Progenitor cell of endocrine pancreas (in vitro differentiated cells): ENCODE measurements at places on chromosomes 6 and 20. TPM values are rescaled to one million over a fixed set of nuclear protein-coding genes. Genes with fewer than 3 reads are reported as not detected.

DNA sequence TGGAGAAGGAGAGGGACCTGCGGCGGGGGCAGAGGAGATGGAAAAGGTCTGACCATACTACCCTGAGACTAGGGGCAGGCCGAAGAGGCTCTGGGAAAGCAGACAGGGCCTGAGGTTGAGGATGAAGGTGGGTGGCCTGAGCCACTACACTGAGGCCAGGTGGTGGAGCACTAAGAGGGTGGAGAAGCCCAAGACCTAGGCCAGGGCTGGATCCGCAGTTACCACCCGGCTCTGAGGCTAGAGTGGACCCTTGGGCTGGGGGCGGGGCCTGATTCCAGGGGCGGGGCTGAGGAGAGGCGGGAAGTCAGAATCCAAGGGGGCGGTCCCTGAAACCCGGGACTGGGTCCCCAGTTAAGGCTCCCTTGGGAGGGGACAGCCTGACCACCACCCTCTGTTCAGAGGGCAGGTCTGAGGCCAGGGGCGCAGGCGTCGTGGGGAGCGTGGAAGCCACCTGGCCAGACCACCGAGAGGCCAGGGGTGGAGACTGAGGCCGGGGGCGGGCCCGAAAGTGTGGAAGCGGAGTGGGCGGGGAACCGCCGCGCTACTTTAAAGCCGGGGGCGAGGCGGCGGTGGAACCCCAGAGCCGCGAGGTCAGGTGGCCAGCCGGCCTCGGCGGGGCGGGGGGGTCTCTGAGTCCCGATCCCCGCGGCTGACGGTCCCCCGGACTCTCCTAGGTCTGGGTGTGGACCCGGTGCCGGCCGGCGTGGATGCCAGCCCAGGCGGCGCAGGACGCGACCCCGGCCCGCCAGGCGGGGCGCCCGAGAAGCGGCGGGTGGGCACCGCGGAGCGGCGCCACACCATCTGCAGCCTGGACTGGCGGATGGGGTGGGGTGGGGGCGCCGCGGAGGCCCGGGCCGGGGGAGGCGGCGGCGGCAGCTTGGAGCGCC, 8.3 kb downstream of the CCM2L start:
- DNase-seq = peak; percentile 96

DNA sequence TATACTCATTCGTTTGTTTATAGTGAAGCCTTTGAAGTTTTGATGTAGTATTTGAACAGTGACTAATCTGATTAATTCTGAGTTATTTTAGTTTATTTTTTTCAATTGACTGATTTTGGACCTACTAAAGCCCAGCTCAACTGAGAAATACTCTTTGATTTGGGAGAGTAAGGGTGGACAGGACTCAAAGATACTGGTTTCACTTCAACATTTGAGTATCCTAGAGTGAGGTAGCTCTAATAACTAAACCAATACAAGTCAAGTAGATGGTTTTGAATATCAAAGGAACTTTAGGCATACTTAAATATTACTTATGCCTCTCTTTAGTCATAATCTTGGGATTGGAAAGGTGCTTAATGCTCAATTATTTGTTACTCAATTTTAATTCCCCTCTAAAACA, 65.6 kb downstream of the ZNF292 start:
- no peak for DNase-seq

DNA sequence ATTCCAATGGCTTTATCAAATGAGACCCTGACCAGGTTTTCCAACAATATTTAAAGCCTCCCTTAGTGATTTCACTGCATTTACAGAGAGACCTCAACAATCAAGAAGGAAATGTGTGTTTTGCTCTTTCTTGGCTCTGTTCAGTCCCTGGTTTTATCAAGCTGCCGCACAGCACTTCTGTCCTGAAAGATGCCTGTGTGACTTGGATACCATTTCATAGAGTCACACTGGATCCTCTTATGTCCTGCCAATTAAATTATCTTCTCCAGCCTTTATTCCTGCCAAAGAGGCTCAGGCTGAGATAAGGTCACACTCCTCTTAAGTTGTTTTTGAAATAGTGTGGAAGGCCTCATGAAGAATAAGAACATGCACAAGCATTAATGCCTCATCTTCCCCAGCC, 197.0 kb upstream of the RNF217 start:
- DNase-seq = no peak

DYNLT2 gene
- total RNA-seq = 1.6 and 1.8 TPM in 2 replicates

GRCh38 chr6:103344554-103345163, 1515.1 kb downstream of the HACE1 start:
- DNase-seq = no peak

HLA-DMB gene
- 1.1 and 1.8 TPM in 2 replicates for total RNA-seq

DNA sequence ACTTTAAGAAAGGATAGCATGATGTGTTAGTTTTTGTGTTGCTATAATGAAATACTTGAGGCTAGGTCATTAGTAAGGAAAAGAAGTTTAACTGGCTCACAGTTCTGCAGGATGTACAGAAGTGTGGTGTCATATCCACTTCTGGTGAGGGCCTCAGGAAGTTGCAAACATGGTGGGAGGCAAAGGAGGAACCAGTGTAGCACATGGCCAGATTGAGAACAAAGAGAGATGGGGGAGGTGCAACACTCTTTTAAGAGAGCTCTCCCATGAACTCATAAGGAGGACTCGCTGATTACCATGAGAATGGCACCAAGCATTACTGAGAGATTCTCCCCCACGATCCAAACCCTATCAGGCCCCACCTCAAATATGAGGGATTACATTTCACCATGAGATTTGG, 265.4 kb downstream of the RIMS1 start:
- no peak for DNase-seq

DNA sequence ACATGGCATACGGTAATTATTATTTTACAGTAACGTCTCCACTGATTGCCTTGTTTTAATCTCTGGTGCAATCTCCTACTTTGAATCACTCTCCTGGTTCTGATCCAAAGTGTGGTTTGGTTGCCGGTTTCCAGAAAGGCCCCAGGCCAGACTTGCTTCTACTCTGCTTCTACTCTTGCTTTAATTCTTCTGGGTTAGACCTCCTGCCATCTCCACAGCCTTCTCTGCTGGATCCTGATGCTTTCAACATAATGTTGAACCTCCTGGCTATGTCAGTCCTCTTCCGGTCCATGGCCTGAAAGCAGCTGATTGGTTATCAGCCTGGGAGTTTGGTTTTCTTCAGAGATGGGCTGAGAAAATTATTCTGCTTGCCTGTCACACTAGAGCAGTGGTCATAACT, 266.5 kb upstream of the RIMS1 start:
- no peak for DNase-seq

DNA sequence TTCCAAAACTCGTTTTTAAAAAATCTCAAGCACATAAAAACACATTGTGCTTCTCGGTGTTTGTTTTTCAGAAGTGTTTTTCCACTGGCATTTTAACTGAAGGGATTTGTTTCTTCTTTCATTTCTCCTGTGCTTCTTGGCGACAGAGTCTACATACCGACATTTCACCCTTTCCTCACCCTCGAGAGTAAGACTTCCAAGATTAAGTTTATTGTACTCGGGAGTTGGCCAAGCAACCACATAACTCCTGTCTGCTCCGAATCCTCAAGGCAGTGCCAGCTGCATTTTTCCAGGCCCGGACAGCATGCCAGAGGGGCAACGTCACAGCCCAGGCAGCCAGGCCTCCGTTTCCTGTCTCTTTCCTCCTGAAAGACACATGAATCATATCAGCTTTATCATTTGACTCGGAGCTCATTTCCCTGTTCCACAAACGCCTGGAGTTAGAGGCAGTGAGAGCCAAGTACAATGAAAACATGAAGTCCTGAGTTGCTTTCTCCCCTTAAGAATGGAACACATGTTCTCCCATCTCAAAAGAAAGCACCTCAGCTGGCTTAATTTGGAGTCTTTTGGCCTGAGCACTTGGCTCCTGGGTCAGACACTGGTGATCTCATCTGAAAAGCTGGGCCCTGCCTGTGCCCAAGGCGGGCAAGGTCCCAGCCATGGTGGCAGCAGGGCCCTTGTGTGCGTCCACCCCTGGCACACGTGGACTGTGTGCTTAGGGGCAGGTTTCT, 23.2 kb upstream of the FAM50B start:
- DNase-seq = no peak

DNA sequence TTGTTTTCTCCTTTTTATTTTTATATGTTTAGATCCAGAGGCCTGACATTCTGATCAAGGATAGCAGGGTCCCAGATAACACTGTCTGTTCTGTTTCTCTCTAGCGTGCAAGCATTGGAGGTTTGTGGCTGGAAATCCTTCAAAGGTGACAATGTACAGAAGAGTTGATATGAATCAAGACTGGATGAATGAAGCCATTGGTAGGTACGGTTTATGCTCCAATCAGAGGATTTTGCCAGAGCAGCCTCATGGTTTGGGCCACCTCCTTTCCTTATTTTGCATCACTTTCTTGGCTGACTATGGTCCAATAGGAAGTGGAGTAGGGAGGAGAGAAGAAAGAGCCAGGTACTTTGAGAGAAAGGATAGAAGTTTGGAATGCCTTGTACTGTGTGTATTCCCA, 484.8 kb upstream of the JAG1 start:
- DNase-seq = no peak

INSM1 gene
- total RNA-seq = 41.1 and 46.1 TPM in 2 replicates

GRCh38 chr6:164750128-164750527, 559.3 kb downstream of the C6orf118 start:
- no peak for DNase-seq

DNA sequence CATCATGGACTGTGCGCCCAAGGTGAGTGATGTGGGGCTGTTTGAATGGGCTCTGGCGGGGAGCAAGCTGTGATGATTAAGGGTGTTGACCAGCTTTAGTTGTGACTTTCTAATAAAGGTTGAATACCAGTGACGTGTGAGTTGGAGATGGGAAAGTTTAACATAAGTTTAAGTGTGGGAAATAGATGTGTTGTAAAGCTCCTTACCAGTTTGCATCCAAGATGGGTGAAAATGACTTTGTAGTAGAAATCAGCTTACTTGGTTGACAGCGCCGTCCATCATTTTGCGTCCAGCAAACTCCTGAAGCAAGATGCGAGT, 372 bp downstream of the CASS4 start:
- DNase-seq = no peak

DNA sequence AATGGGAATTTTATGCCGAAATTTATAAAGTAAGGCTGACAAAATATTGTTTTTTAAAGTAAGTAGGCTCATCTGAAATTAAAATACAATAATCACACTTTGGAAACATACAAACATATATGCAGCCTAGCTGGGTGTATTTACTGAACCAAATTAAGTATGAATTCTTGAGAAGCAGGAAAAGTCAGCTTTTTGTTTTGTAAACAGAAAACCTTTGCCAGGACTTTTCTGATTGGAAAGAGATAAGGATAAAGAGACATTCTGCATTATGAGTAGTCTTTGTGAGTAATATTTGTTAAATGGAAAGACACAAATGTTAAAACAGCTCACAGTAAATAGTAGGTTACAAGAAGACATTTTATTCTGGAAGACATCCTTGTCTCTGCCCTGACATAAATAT, 1380.8 kb downstream of the GRIK2 start:
- no peak for DNase-seq

DNA sequence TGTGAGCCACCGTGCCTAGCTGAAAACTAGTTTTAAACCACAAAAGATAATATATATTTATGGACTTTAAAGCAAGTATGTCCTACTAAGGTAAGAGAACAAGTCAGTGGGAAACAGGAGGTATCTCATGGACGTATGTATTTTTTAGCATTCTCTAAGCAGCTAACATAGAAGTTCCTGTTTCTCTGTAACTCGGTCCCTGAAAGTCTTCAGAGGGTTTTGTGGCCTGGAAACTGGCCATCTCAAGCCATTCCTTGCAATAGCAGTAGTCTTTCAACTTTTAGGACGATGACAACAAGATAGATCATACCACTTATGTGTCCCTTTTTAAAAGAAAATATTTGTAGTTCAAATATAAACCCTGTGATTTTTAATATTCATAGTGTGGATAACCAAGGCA, 95.6 kb upstream of the RALGAPA2 start:
- no peak for DNase-seq

GRCh38 chr20:61558726-61559125, 306.7 kb downstream of the CDH4 start:
- DNase-seq = no peak

TREML2 gene
- total RNA-seq = not detected in 2 replicates

PPIL4 gene
- total RNA-seq = 37.2 and 38.3 TPM in 2 replicates

DNA sequence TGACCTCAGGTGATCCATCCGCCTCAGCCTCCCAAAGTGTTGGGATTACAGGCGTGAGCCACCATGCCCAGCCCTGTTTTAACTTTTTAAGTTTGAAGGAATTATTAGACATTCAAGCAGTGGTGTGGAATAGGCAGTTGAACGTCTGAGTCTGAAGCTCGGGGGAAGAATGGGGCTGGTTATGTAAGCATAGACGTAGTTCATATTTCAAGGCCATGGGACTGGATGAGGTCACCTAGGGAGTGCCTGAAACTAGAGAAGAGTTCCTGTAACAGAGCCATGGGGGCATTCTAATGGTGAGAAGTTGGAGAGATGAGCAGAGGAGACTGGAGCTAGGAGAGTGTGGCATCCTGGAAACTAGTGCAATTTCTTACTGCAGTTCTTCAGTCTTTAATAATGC, 6.4 kb downstream of the CDKAL1 start:
- no peak for DNase-seq
